Inflammatory macrophage treated with lipopolysaccharide for 4 hours (primary cell): ENCODE measurements at places on chromosomes 12 and 14.

DNA sequence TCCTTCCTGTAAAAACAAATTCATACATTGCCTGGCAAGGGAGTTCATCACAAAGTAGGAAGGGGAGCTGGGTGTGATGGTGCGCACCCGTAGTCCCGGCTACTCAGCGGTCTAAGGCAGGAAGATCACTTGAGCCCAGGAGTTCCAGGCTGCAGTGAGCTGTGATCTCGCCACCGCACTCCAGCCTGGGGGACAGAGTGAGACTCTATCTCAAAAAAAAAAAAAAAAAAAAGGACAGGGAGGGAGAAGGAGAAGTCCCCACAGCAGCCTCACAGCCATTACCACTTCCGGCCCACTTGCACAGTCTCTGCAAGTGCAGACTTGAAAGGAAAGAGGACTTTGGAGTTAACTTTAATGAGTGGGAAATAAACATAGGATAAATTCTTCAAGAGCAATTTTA is 121.0 kb downstream of the FBXL14 start:
- peak; percentile 36 for DNase-seq

DNA sequence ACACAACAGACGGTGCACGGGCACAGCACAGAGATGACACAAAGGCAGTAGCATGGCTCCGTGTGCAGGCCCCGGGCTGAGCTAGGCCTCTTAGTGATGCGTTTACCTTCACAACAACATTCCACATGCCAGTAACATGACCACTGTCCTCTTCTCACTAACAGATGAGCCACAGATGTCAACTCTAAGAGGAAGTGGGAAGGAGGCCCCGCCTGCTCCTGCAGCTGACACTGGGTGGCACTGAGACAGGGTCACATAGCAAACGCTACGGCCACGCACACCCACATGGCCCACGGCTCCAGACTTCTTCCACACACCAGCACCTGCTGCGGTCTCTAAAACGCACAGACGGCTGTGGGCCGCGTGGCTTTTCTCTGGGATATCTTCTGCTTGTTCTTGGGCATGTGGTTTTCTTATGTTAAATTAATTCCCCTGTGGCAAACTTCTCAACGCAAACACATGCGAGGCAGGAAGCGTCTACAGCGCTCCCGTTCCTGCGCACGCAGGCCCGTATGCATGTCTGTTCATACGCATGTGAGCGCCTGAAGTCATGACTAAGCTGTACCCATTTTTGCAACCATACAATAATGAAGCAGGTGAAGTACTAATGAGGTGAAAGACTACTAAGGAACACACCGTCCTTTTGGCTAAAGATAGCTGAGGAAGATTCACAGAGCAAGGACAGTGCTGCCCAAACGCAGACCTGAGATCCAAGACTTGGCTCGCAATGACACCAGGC is 26.8 kb downstream of the AMN start:
- peak; percentile 51 for DNase-seq

- peak; percentile 27 for DNase-seq
These were observed 598 bp downstream of the UBE2N start for GRCh38 chr12:93441081-93441616.

DNA sequence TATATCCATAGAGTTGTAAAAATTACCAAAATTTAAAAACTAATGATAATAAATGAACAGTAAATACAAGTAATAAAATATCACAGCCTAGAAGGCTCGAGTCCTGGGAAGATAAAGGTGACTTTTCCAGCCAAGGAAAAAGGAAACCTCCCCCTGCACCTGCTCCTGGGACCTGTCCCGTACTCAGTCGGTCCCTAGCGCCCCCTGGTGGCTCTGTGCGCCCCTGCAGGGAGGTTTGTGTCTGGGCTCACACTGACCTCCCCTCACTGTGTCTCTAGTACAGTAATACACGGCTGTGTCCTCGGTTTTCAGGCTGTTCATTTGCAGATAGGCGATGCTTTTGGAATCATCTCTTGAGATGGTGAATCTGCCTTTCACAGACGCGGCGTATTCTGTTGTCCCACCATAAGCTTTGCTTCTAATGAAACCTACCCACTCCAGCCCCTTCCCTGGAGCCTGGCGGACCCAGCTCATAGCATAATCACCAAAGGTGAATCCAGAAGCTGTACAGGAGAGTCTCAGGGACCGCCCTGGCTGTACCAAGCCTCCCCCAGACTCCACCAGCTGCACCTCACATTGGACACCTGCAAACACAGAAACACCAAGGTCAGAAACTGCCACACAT is 1030.4 kb downstream of the TMEM121 start:
- peak; percentile 49 for DNase-seq

- DNase-seq: no peak
These were observed 6.4 kb upstream of the TBPL2 start for GRCh38 chr14:55446833-55447232.

GRCh38 chr12:2172491-2173214 is 119.9 kb downstream of the CACNA1C start:
- no peak for DNase-seq

GRCh38 chr14:44778604-44779003 is 183.1 kb downstream of the KLHL28 start:
- DNase-seq: peak; percentile 2

DNA sequence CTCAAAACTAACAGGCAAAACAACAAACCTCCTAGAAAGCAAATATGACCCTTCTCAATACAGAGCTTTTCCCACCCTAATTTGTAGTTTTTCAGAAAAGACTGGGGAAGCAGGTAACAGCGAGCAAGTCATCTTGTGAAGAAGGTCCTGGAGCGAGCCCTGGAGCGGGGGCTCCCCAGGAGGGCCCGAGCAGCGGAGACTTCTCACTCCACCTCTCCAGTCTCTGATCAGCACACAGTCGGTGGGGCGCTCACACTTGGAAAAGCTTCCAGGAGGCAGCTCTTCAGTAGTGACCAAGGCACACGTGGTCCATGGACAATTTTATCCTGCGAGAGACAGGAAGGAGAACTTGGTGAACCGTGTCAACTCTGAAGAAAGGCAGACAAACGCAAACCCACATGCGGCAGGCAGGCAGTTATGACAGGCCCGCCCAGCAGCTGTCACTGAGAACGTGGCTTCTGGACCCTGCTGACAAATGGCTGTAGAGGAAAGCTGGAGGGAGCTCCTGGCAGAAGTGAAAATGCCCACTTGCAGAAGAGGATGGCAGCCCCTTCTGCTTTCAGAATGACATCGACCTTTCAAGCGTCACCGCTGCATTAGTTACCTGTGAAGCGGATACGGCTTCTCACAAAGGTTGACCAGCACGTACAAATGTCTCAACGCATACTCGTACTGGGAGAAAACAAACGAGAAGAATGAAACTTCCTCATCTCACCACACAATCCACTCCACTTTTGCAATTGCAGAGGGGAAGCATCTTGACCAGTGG is 44.2 kb downstream of the LGMN start:
- DNase-seq: peak; percentile 96

DNA sequence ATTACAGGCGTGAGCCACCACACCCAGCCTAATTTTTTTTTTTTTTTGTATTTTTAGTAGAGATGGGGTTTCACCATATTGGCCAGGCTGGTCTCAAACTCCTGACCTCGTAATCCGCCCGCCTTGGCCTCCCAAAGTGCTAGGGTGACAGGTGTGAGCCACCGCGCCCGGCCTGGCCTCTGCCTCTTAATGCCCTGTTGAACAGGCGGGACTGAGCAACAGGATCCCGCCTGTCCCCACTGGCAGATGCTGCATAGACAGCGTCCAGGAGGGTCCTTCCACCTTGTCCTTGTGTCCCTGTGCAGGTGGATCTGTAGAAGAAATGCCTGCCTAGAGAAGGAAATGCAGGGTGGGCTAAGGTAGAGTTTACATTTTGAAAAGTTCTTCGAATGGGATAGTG is 5.7 kb downstream of the PGAM5 start:
- no peak for DNase-seq

DNA sequence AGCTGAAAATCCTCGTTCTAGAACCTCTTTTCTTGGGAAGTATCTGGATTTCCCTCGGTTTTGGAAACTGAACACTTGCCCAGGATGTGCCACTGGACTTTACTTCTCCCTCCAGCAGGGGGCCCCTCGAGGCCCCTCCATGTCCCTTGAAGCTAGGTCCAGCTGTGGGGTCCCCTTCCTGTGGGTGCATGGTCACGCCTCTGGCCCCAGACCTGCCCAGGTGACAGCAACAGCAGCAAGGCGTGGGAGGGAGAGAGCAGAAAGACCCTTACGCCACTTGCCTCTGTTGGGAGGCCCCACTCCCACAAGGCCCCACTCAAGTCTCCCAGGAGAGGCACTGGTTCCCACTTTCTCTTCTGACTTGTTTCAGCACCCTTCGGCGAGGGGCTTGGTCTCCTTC is 3.1 kb downstream of the SLC25A29 start:
- no peak for DNase-seq

DNA sequence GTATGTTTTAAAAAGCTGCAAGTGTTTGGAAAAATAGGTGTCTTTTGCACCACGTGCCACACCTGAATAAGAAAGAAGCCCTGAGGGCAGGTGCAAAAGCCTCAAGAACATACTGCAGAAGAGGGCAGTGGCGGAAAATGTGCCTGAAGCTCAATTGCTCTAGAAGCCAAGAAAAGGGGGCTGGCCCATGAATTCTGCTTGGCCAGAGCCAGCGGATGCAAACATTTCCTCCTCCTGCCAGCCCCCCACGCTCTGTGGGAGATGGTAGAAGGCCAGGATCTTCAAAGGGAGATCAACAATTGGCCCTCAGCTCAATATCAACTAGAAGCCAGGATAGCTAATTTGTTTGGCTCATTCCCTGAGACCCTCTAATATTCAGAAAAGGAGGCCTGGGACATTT is 80.3 kb upstream of the TMEM132D start:
- no peak for DNase-seq

- DNase-seq: no peak
These were observed 28.9 kb downstream of the GSG1 start for GRCh38 chr12:13074396-13075117.
